ENCODE measurements at places on chromosomes 7 and 10.

GRCh38 chr10:17460756-17461155 is 6.4 kb upstream of the ST8SIA6 start:
- DNase-seq, result no peak

GRCh38 chr10:71990706-71991269 is 26.6 kb downstream of the CHST3 start:
- DNase-seq, result no peak

GRCh38 chr7:2441430-2442058 is 34.7 kb downstream of the GRIFIN start:
- DNase-seq, result no peak

DNA sequence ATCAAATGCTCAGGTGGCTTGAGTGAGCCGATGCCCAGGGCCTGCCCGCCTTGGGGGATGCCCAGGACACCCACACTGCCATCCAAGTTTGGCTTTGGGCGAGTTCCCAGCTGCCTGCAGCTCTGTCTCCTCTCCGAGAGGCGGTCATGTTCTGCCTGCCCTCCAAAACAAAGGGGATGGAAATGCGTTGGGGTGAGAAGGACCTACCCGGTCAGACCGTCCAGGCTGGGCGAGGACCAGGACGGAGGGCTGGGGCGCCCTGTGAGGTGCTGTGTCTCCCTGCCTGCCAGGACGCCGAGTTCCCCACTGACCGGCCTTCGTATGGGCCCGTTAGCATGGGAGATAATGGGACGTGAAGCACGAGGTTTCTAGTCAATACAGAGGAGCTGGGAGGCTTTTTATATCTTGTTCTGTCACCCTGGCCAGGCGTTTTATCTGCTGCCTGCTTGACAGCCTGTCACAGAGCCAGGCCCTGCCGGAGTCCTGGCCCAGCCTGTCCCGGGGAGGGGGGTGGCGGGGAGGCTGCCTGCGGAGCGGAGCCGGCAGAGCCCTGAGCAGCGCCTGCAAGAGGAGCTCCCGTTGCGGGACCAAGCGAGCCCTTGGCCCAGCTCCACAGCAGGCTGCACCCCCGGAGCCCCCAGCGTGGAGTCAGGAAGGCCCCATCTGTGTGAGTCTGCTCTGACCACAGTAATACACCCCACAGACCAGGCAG is 22.0 kb upstream of the ELFN1 start:
- DNase-seq, result no peak

DNA sequence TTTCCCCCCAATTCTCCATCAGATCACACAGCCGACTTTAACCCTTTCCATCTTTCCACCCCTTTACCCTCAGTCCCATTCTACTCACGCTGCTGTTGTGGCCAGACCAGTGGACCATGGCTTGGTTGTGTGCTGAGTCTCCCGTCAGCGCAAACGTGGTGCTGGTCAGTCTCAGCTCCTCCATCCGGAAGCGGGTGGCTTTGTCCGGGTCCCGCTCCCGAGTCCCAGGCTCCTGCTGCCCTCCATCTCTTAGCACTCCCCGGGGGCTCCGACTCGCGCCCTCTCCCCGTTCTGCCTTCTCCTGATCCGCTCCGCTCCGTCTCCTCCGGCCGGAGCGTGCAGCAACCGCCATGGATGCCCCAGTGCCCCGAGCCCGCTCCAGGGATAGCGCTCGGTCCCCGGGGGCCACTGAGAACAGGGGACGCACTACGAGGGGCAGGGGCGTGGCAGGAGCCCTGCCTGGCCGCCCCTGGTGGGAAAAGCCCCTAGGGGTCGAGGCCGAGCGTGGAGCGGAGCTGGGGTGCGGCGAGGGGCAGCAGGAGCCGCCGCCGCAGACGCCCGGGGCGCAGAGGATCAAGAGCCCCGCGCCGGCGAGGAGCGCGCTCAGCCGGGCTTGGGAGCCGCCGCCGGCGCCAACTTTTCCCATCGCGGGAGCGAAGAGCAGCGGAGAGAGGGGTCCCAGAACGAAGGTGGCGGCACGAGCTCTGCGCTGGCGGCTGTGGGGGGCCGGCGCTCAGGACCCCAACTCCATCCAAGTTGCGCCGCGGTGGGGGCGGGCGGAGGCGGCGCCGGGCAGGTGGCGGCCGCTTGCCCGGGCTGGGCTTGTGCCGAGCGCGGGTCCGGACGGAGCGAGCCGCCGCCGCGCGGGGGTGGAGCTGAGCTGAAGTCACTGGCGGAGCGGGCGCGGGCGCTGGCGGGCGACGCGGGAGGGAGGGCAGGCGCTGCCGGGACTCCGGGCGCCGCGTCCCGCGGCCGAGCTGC is at the start of gene SORCS1:
SORCS1 (minus strand) TSS at position 826 of the 981 bp plus-strand sequence.
- no peak for DNase-seq

DNA sequence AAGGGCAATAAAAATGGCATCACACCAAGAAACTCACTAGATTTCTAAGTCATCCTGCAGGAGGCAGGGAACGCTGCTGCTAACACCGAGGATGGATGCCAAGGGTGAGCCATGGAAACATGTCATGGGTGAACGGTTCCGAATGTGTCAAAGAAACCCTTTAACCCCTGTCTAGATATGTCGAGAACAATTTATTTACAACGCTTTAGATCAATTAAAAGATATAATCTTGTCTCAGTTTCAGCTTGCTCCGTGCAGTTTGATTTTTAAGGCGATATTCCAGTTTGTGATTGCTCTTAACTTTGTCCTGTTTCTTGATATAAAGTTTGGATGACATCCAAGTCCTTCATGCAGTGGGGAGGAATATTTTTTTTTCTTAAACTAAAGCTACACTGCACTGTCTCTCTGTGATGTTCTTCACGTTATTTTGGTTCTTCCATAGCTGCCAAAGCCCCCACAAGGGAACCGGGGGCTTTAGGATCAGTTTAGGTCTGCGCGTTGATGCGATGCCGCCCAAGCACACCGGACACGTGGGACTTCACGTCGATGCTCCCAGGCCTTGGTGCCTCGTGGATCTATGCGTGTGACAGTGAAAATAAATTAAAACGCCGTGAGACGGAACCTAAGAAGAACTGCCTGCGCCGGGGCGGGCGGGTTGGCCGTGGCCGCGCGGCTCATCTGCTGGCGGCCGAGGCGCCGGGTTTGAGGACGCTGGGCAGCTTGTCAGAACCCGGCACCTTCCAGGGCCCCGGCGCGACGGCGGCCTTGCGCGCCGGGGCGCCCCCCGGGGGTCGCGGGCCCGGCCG is 220.3 kb downstream of the PHTF2 start:
- no peak for DNase-seq

GRCh38 chr10:48501226-48501625 is 103.6 kb downstream of the ARHGAP22 start:
- DNase-seq, result no peak

GRCh38 chr7:129498021-129498420 is 4.3 kb upstream of the SMKR1 start:
- no peak for DNase-seq

All from CD4-positive, alpha-beta memory T cell (primary cell).